ENCODE measurements at places on chromosomes 3 and 15.

- DNase-seq, result no peak
Measured at GRCh38 chr3:126052196-126053058, 31.5 kb downstream of the SLC41A3 start.

GRCh38 chr3:45684327-45684892 is 4.8 kb upstream of the SACM1L start:
- DNase-seq, result no peak

- no peak for DNase-seq
Measured at GRCh38 chr3:8538913-8539312, 37.3 kb downstream of the LMCD1 start.

DNA sequence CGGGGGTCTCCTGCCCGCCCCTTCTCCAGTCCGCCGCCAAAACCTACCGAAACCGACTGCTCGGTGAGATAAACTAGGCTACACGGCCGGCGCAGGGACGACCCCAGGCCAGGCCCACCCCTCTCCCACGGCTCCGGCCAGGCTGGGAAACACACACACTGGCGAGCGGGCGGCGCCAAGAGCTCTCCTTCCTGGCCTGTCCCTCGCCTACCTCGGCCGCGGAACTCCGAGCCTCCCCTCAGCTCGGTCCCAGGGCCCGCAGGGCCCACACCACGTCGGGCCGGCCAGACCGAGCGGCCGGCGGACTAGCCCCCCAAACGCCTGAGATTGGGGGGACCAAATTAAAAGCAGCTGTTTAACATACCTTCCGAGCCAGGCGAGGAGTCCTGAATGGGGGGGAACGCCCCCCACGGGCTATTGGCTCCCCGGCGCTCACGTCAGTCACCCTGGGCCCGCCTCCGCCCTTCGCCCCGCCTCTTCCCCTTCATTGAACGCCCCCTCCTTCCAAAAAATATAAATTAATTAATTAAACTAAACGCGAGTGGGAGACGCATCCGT is 4.0 kb upstream of the SIN3A start:
- peak; percentile 77 for DNase-seq

All from thoracic aorta (tissue), 2 donors.